ENCODE measurements at places on chromosomes 2 and 18.

DNA sequence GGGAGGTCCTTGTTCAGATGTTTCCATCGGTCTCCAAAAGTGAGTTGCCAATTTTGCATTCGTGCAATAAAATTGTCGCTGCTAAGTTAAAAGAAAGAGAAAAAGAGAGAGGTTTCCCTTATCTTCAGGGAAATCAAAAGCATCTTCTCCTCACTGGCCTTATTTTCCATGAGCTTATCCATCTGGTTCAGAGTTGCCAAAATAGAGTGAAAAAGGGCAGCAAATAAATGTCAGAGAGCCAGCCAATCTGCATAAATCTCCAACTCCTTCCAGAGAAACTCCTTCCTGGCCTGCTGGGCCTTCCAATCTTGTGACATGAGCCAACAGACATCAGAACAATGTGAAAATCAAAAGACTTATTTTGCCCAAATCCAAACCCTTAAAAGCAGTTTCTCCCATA, 28.4 kb downstream of the PAX3 start:
- DNase-seq = peak; percentile 49

DNA sequence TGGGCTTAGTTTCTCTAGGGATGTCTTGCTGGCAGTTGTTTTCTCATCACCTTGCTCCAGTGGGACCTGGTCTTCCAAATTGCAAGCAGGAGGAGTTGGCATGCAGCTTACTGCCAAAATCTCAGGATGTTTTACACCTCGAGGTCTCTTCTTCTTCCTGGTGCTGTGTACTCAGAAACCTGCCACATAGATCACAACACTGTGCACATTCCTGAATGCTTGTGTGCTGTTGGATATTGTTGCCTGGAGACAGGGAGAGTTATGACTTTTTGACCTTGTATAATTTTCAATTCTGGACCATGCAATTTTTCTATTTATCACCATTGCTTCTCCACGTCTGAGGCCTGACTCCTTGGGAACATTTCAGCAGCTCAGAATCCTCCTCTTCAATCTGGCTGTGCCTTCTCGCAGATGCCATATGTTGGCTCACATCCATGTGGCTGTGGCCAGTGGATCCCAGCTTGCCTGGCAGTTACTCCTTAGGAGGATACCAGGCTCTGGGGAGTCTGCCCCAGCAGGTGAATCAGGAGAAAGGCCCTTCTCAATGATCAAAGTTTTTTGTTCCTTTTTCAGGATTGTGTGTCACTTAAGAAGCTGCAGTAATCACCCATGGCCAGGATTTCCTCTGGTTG, 489.3 kb downstream of the TSN start:
- peak; percentile 17 for DNase-seq

GRCh38 chr18:78893281-78894032, 86.2 kb upstream of the SALL3 start:
- DNase-seq = no peak

DNA sequence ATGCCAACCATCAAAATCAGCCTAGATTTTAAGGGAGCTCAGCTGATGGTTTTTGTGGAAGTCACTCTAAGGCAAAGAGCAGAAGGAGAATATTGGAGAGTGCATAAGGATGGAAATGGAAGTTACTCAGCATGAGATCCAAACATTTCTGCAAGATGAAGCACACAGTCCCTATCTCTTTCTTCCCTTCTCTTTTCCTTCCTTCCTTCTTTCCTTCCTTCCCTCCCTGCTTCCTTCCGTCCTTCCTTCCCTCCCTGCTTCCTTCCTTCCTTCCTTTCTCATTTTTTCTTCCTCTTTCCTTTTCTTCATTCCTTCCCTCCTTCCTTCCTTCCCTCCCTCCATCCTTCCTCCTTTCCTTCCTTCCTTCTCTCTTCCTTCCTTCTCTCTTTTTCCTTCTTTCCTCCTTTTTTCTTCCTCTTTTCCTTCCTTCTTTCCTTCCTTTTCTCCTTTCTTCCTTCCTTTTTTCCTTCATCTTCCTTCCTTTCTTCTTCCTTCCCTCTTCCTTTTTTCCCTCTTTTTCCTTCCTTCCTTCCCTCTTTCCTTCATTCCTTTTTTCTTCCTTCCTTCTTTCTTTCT, 727.9 kb upstream of the CDH2 start:
- no peak for DNase-seq

- no peak for DNase-seq
Measured at GRCh38 chr2:101114268-101114783, 36.9 kb downstream of the TBC1D8 start.

DNA sequence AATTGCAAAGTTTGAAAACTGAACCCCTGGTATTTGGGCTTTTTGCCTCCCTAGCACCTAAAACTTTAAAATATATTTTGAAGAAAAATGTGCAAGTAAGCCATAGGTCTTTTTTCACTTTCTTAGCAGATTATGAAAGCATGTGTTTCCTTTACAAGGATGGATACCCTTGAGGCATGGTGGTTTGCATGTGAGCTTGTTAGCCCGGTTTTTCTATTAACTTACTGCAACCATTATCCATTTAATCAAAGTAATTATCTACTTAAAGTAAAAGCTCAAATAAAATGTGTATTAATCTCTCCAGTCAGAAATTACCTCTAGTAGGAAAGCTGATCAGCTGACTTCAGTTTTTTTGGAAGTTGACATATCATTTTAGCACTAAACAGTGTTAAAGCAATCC, 140.6 kb downstream of the EML6 start:
- no peak for DNase-seq

DNA sequence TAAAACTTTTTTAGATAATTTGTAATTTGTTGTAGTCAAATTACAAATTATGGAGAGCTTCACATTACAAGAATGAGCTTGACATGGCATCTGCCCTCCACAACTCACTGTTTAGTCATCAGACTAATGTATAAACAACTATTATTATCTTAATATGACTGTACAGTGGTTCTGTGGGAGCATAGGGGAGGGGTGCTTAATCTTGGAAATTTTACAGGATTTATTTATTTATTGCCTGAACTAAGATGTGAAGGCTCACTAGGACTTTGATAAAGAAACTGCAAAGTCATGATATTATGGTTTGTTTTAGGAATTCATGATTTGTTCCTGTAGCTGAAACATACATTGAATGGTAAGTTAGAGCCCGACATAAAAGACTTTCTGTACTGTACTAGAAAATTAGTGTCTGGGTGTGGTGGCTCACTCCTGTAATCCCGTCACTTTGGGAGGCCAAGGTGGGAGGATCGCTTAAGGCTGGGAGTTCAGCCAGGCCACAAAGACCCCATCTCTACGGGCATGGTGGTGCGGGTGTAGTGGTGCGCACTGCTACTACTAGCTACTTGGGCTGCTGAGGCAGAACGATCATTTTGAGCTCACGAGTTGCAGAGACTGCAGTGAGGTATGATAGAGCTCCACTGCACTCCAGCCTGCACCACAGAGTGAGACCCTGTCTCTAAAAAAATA, 2.1 kb downstream of the MARCHF7 start:
- DNase-seq = peak; percentile 24

GRCh38 chr18:78957140-78957539, 22.5 kb upstream of the SALL3 start:
- DNase-seq = no peak

GRCh38 chr2:166068981-166069380, 58.8 kb downstream of the SCN1A start:
- DNase-seq = no peak
